ENCODE measurements at places on chromosomes 7 and 10.

DNA sequence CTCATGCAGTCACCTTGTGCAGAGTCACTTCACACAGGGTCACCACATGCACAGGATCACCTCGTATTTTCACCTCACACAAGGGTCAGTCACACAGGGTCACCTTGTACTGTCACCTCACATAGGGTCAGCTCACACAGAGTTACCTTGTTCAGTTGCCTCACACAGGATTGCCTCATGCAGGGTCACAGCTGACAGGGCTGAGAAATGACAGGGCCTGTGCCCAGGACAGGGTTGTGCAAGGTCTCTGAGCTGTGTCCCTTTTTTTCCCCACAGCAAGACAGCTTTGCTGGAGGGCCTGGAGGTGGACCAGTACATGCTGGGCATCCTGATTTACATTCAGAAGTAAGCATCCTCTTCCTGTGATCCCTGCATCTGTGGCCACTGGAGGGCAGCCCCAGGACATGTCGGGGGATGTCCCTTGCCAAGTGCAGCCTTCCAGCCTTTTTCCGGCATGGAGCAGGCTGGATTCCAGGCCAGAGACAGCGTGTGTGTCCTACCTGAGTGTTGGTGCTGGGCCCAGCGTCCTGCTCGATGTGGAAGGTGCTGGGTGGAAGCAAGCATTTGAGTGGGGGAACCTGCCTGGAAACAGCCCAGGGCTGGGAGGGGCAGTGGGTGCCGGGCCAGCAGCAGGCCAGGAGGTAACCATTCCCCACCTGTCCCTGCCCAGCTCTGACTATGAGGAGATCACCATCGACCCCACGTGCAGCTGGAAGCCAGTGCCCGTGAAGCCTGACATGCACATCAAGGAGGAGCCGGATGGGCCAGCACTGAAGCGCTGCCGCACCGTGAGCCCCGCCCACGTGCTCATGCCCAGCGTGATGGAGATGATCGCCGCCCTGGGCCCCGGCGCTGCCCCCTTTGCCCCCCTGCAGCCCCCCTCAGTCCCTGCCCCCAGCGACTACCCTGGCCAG is 16.3 kb downstream of the ZMIZ2 start:
- no peak for DNase-seq

DNA sequence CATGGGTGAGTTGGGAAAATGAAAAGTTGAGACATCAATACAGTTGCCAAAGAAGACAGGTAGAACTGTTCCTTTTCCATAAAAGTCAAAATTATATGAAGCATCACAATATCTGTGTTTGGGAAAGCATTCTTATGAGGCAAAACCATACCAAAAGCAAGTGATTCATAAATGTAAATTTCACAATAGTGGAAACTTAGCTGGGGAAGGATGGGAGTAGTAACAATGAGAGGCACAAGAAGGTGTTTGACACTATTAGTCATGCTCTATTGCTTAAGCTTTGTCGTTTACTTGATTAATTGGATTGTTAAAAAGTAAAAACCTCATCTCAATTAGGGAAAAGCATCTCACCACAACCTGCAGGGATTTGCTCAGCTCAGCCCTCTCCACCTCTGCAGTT is 240.2 kb downstream of the C7orf25 start:
- peak; percentile 69 for DNase-seq

DNA sequence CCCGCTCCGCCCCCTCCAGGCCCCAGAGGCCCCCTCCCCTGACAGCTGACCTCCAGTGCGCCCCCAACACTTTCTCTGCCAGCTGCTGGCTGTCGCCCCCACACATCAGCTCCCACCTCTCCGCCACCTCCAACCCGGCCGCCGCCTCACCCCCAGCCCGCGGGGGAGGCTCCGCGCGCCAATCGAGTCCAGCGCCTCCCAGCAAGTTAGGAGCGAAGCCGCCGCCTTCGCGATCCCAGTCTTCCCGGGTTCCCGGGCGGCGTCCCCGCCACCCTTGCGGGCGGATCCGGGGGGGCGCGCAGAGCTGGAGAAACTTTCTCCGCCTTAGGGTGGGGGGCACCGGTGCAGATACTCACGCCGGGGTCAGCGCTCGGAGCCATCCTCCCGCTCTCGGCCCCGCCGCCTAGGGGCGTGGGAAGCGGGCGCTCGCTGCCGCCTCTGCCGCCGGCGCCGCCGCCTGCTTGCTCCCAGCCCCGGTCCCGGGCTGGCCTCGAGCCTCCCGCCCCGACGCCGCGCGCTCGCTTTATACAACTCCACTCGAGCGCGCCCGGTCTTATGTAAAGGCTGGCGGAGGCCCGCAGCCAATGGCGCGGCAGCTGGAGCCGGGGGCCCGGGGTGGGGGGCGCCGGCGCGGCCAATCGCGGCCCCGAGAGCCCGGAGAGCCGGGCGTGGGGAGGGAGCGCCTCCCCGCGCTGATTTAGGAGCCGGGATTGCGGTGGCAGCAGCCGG is at the start of gene CRTAC1:
TSS of gene CRTAC1 (minus strand) at position 529 of the 729 bp plus-strand sequence. CDS start at position 380, 149 bp downstream.
- no peak for DNase-seq

- no peak for DNase-seq
These were observed 42.1 kb upstream of the NOBOX start for GRCh38 chr7:144445590-144445989.

- DNase-seq: no peak
These were observed 208.0 kb upstream of the C7orf33 start for GRCh38 chr7:148382596-148382995.

GRCh38 chr7:54255242-54255641 is 286.9 kb upstream of the VSTM2A start:
- DNase-seq: no peak

DNA sequence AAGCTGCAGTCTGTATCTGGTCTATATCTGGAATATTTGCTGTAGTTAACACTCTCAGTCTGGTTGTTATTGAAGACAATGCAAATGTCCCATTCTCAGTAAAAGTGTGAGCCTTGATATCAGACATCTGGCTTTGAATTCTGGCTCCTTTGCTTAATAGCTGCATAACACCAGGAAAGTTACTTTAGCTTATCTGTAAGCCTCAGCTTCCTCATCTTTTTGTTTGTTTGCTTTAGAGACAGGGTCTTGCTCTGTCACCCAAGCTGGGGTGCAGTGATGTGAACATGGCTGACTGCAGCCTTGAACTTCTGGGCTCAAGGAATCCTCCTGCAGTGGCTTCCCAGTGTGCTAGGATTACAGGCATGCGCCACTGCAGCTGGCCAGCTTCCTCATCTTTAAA is 41.3 kb downstream of the CNNM2 start:
- DNase-seq: no peak

DNA sequence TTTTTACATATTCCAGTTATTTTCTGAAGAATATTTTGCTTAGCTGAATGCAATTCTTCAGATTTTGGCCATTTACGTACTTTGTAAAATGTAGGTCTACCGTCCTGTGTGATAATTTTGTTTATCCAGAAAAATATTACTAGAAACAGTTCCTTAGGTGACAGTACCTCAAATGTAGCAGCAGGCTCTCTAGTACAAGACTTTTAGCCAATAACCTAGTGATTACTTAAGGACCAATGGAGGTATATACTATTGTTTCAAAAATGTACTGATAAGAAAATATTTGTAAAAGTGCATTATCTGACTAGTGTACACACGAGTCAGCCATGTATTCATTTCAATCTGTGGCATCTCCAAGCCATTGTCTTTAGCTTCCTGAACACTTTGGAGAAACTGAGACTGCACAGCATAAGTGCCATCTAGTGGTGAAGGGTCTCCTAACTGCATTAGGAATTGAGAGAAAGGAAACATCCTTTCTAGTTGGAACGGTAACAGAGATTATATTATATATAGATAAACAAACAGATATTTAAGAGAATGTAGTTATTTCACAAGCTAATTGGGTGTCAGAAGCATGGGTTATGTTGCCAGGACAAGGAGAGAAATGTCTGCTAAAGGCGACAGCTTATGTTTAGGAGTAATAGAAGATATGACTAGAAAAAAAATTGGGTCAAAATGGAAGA is 23.7 kb downstream of the RTKN2 start:
- peak; percentile 71 for DNase-seq

- DNase-seq: no peak
These were observed 700.3 kb downstream of the NRG3 start for GRCh38 chr10:82575318-82575717.

Measured in stromal cell of bone marrow (primary cell).